Cortex of kidney (tissue), 1 donor: ENCODE measurements at places on chromosomes 3 and 15.

DNA sequence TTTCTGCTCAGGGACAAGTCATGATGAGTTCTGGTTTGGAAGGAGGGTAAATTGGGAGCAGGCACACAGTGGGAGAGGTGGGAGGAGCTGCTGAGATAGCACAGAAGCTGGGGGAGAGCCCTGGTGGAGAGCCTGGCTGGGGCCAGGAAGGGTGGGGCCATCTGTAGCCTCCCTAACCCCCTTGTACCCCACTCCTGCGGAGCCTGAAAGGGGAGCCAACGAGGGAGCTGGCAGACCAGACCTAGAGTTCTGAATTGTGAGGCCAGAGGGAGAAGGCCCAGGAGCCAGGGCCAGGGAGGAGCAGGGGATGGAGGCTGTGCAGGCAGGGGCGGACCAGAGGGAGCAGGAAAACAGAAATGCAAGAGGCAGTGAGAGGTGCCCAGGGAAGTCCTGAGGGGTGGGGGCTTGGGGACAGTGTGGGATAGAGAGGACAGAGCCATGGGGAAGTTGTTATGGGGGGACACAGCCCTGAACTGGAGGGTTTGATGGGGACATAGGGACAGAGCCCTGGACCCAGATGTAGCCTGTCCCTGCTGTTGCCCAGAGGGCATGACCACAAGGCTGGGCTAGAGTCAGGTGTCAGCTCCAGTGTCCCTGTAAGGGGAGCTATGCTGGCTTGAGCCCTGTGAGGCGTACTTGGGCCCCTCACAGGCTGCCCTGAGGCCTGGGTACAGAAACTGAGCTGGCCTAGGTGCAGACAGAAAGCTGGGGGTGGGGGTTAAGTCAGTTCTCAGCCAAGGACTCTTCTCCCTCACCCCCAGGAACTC is 1.2 kb downstream of the TMIE start:
- no peak for DNase-seq

- DNase-seq, result no peak
Observed at GRCh38 chr15:36358094-36358493, 221.3 kb upstream of the CDIN1 start.

- no peak for DNase-seq
Observed at GRCh38 chr3:169250000-169250399, 413.5 kb downstream of the MECOM start.

DNA sequence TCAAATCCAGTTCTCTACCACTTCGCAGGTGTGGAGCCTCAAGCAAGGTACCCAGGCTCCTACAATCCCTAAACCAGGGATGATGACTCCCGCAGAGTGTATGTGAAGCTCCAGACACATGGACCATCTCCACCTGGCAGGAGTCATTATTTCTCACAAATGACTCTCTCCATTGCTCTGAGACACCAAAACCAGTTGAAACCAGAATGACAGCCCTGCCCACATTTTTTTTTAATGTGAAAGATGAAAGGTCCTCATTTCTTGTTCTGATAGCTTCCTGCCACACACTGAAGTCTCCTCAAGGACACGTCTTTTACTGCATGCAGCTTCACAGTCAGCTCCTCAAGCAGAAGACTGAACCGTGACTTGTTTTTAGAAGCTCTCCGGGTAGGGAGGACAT is 61.4 kb upstream of the ZBTB38 start:
- no peak for DNase-seq

- no peak for DNase-seq
Observed at GRCh38 chr15:89167267-89168176, 53.9 kb downstream of the RLBP1 start.

DNA sequence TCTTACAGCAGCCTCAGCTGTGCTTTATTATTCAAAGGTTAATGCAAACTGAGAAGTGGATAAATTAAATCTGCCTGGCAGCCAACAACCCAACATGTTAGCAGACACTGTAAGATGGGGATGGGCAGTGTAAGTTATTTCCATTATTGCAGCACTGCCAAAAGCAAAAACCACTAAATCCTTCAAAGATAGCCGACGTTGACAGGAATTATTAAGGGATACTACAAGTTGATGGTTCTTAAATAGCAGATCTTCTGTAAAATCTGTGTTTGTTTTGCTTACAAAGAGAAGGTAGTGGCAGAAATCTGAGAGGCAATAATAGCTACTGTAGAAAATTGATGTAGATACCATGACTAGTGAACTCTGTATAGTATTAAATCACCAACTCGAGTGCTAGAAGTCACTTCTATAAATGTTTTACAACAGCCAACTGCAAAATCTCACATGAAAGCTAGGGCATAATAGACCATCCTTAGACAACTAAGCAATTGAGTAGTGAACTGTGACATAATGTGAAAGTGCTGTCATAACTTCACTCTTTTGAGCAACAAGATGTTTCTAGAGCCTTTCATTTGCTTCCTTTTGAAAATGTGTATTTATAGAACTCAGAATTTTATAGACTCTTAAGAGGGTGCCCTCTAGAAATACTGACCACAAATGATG is 278.6 kb downstream of the UBE2E2 start:
- no peak for DNase-seq

GRCh38 chr3:135218304-135218703 is 423.2 kb downstream of the EPHB1 start:
- DNase-seq, result no peak
